Activated CD4-positive, alpha-beta memory T cell treated with anti-CD3 and anti-CD28 coated beads for 36 hours (primary cell): ENCODE measurements at places on chromosomes 12 and 14. TPM values are rescaled to one million over a fixed set of nuclear protein-coding genes. Genes with fewer than 3 reads are reported as not detected.

DNA sequence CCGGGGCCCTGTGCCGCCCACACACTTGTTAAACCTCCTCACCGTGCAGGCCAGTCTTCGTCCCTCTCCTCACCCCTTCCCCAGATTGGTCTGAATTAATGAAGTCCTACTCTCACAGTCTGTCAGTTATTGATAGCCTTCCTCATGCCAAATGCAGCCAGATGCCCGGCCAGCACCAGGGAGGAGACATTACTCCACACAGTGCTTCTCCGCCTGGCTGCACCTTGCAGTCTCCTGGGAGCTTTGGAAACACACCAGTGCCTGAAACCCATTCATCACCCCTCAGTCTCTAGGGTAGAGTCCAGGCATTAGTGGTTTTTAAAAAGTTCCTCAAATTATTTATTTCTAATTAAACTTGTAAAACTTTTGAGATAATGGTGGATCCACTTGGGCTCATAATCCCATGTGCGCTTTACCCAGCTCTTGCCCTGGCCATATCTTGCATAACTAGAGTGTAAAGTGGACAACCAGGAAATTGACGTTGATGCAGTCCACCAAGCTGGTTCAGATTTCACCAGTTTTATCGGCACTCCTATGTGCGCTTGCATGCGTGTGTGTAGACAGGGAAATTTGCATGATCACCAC is 38.2 kb upstream of the TSPAN9 start:
- DNase-seq, result no peak

Gene TAS2R14
- 0.62 TPM for total RNA-seq

DNA sequence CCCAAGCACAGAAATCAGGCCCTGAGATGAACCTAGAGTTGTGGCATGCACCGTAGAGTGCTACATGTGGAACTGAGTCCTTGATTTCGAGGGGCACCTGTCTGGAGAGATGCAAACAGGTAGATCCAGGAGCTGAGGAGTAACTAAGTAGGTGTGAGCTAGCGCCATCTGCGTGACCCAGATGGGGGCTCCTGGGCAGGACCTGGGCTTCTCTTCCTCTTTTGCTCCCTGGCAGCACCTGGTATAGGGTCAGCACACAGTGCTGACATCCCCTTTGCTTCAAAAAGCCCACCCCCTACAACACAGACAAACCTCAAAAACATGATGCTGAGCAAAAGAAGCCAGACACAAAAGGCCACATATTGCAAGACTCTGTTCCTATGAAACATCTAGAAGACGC is 65.8 kb downstream of the PITPNM2 start:
- DNase-seq, result no peak

GRCh38 chr12:12240662-12241340 is 26.0 kb downstream of the LRP6 start:
- no peak for DNase-seq

Gene ZDHHC22
- not detected for total RNA-seq

GRCh38 chr12:116727261-116727660 is 10.6 kb downstream of the SPRING1 start:
- DNase-seq, result no peak

- no peak for DNase-seq
These were observed 124.5 kb downstream of the SLC8A3 start for GRCh38 chr14:70064136-70064865.

- no peak for DNase-seq
These were observed 7.0 kb downstream of the NOC4L start for GRCh38 chr12:132151145-132151765.

- DNase-seq, result no peak
These were observed 117.8 kb downstream of the MED13L start for GRCh38 chr12:116159593-116160200.

- no peak for DNase-seq
These were observed 4.9 kb upstream of the ASPG start for GRCh38 chr14:104080376-104081260.

GRCh38 chr12:42221726-42222125 is 16.3 kb downstream of the YAF2 start:
- no peak for DNase-seq

DNA sequence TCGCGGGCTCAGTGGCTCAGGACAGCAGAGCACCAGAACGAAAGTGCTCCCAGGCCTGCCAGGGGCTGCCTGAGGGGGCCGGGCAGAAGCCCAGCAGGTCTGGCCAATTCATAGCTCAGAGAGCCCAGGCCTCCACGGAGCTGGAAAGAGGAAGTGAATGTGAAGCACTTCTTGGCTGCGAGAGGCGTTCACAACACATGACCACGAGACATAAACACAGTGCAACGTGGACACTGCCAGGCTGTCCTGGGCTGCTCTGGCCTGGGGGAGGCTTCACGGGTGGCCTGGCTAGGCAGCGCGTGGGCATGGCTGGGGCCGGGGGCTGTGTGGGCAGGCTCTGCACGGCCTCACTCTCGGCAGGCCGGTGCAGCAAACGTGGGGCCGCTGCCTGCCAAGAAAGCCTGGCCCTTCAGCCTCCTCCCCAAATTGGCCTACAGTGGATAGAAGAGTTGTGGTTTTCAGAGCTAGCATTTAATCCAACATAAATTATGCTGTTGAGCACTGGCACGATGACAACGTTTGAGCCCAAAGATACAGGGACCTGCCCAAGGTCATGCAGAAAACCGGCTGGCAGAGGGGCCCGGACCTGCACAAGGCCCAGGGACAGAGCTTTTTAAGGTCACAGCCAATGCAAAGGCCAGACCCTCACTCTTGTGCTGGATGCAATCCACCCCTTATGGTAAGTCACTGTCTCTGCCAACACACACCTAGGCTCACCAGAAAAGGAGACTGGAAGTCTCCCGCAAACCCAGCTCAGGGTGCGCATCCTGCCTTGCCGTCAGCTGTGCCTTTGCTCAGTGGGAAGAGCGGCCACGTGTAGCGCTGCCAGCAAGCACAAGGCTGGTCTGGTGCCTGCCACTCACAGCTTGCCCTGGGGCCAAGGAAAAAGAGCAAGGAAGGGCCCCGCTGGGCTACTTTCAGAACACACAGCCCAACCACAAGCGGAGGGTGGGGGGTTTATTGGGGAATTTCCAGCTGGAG is 8.6 kb downstream of the SLC25A29 start:
- no peak for DNase-seq

Gene TTC6
- total RNA-seq, result not detected

DNA sequence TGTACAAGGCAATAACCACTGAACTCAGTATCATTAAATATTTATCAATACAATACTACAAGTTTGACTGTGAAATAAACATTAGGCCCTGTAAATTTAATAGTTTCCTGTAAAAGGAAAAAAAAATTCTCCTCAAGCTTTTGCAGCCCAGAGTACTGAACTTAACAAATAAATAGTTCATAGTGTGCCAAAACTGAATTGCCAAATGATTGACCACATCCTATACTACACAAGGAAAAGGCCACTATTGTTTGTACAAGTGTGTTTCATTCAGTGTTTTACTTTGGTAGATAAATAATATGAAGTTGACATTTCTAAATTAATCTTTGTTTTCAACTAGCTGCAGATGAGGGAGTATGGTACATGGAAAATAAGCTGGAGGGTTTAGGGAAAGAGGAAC is 379.6 kb downstream of the FLRT2 start:
- DNase-seq, result no peak

Gene COX8C
- not detected for total RNA-seq

DNA sequence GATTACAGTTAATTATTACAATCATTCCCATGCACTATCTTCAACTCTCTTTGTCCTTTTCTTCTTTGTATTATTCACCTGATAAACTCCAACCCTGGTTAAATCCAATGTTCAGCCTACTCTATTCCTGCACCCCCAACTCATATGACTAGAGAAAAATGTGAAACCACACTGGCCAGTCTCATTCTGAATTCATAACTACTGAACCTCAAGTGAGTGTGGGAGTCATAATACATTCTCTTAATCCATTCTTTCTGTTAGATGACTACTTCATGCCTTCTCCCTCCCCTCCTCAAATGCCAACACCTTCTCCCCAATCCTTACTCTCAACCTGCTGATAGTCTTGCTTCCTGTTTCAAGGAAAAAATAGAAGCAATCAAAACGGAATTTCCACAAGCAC is 22.3 kb upstream of the ITPR2 start:
- DNase-seq, result no peak

Gene APOF
- total RNA-seq, result not detected

Gene C12orf50
- not detected for total RNA-seq

DNA sequence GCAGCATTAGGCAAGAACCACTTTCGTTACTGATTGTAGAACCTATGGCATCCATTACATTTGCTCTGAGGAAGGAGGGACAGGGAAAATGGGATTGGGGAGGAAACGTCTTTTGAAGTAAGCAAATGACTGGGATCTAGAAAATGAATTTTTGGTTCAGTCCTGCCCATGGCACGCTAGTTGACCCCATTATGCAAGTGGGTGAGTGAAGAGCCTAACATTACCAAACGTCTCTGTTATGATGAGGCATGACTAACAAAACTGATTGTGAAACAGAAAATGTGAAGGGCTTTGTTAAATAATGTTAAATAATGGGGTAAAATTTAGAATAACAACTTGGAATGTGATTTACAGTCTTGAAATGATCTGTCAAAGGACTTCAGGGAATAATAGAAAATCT is 38.9 kb downstream of the CPSF2 start:
- no peak for DNase-seq

- DNase-seq, result no peak
These were observed 146.8 kb downstream of the SLC2A13 start for GRCh38 chr12:39959031-39959430.

Gene RNASE9
- not detected for total RNA-seq

DNA sequence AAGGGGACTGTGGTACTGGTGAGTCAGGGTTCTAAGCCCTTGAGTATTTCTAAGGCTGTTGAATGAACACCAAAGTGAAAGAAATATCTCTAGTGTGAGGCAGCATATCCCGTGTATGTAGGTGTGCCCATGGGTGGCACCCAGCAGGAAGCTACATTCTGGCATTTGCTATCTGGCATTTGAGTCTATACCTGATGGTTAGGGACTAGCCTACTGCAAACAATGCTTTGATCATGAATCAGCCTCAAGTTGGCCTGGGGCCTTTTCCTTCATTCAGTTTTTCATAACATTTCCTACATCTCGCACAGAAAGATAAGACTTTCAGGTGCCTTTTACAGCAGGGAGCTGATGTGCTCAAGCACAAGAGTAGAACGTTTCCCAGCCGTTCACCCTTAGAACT is 85.7 kb upstream of the E2F7 start:
- DNase-seq, result no peak

DNA sequence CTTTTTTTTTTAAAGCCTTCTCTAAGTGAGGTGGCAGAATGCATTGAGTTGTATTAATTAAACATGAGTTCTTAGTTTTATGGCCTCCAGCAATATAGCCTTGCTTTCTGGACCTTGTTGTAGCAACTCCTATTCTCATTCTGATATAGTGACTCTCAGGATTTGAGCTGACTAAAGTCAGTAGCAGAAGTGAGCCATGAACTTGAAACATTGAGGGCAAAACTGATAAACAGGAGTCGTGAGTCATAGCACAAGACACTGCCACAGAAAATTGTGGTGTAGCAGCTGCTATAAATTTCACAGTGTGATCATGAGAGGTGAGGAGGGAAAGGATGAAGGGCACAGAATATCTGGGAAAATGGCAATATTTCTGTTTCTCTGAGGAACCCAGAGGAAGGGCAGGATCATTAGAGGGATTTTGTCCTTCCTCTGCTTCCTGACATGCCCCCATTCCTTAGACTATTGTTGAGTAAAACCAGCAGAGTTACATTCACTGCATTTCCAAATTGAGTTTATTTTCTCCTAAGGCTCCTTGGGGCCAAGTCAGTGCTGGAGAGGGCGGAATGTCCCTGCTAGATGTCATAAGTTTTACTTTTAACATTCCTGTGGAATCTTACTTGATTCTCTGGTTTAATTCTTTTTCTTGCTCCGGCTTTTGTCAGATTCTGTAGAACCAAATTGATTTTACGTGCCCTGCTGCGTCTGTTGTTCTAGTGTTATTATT is 7.5 kb downstream of the KLRG1 start:
- DNase-seq, result peak; percentile 58

DNA sequence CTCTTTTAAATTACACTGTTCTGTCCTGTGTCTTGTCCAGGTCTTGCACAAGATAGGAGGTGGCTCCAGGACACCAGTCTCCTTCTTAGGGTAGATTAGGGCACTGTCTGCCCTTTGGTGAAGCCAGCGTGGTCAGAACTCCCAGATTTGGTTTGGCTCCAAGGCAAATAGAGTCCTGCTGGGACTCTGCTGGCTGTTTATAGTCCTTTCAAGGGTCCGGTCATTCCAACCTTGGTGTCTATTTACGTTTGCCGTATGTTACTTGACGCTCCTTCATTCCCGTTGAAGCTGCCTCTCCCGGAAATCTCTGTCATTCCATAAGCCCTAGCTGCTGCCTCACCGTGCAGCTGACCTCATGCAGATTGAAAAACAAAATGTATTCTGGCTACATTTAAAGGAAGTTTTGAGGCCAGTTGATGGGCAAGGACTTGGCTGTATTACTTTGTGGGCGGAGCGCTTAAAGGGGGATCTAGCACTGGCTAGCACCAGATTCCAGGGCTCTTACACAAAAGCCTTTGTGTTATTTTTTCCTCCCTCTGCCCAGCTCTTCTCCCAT is 180.6 kb downstream of the AKAP6 start:
- no peak for DNase-seq

- DNase-seq, result no peak
These were observed 72.6 kb downstream of the SLC2A13 start for GRCh38 chr12:40033242-40033630.

- DNase-seq, result no peak
These were observed 13.0 kb downstream of the PARP2 start for GRCh38 chr14:20356422-20356821.
